ENCODE measurements at places on chromosomes 5 and 9.

- peak; percentile 59 for DNase-seq
Observed at GRCh38 chr9:70486127-70486526, 71.7 kb upstream of the KLF9 start.

- DNase-seq = no peak
Observed at GRCh38 chr5:103758996-103759395, 196.4 kb upstream of the NUDT12 start.

- DNase-seq = no peak
Observed at GRCh38 chr5:91797576-91797975, 414.5 kb upstream of the ARRDC3 start.

DNA sequence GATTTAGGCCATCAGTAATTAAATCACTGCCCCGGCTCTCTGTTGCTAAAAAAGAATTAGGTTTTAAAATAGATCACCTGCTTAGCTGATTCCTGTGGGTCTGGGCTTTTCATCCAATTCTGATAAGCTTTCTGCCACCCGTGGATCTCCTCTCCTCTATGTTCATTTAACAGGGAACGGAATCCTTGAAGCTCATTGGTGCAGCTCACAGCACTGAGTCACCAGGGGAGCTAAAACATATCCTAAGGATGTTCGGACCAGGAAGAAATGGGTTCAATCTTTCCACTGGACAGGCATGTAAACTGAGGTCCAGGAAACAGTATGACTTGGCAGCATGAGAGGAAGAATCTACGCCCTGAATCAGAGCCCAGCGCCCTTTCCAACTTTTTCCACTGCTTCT lies 267.1 kb upstream of the GRIA1 start:
- DNase-seq = no peak

GRCh38 chr9:3730511-3730922 lies 204.7 kb upstream of the RFX3 start:
- no peak for DNase-seq

- no peak for DNase-seq
Observed at GRCh38 chr9:121133104-121133816, 58.5 kb downstream of the CNTRL start.

DNA sequence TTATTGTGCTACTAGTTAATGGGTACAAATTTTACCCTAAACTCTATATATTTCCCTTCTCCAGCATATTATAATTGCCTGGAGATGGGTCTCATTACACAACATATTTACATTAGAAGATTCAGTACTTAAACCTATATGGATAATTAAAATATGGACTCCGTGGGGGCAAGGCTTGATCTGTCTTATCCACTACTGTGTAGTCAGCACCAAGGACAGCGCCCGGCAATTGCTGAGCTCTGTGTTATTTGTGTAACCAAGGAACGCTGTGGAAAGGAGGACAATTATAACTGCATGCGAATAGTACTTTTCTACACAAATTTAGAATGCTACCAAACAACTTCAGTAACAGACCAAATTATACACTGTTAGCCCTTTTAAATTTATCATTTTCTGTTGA lies 77.7 kb downstream of the DNAH5 start:
- DNase-seq = no peak

- no peak for DNase-seq
Observed at GRCh38 chr5:135559354-135559753, 19.4 kb downstream of the CXCL14 start.

GRCh38 chr9:106889061-106889590 lies 26.2 kb downstream of the ZNF462 start:
- DNase-seq = no peak

DNA sequence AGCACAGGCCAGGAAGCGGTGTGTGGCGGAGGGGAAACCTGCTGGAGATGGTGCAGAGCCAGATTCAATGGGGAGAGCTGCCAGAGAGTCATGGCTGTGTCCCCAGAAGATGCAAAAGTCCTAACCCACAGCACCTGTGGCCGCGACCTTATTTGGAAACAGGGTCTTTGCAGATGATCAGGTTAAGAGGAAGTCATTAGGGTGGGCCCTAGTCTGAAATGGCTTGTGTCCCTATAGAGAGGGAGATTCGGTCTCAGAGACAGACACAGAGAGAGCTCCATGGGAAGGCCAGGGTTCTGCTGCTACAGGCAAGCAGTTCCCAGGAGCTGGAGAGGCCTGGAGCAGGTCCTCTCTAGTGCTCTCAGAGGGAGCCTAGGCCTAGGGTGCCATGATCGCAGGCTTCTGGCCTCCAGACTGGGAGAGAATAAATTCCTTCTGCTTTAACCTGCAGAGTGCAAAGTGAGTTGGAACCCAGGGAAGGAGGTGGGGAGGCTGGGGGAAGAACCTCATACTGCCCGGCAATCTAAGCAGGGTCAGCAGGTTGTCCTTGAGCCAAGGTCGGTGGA lies 1.9 kb upstream of the LPCAT1 start:
- DNase-seq = peak; percentile 7

GRCh38 chr5:75012748-75013147 lies 39.6 kb downstream of the GCNT4 start:
- no peak for DNase-seq

GRCh38 chr9:121369595-121370265 lies at the start of gene STOM:
TSS of gene STOM (minus strand) at chr9:121370250. CDS start at chr9:121370187, 63 bp downstream.
- DNase-seq = peak; percentile 97

GRCh38 chr9:130024597-130024994 lies 18.4 kb downstream of the FNBP1 start:
- DNase-seq = no peak
